GM19239 (cell line): ENCODE measurements at places on chromosomes 16 and 17.
A peak's percentile ranks its signal among the peaks of the same experiment; 100 is the strongest.

GRCh38 chr16:11580451-11581086, 6.2 kb downstream of the LITAF start:
- no peak for DNase-seq

- no peak for DNase-seq
Measured at GRCh38 chr16:65763640-65764305, 602.7 kb upstream of the CDH5 start.

GRCh38 chr17:39867084-39867879, 720 bp upstream of the ZPBP2 start:
- DNase-seq = no peak

GRCh38 chr17:31448467-31449077, 57.1 kb downstream of the RAB11FIP4 start:
- DNase-seq = no peak

- no peak for DNase-seq
Measured at GRCh38 chr16:50038286-50038685, 13.3 kb downstream of the CNEP1R1 start.

DNA sequence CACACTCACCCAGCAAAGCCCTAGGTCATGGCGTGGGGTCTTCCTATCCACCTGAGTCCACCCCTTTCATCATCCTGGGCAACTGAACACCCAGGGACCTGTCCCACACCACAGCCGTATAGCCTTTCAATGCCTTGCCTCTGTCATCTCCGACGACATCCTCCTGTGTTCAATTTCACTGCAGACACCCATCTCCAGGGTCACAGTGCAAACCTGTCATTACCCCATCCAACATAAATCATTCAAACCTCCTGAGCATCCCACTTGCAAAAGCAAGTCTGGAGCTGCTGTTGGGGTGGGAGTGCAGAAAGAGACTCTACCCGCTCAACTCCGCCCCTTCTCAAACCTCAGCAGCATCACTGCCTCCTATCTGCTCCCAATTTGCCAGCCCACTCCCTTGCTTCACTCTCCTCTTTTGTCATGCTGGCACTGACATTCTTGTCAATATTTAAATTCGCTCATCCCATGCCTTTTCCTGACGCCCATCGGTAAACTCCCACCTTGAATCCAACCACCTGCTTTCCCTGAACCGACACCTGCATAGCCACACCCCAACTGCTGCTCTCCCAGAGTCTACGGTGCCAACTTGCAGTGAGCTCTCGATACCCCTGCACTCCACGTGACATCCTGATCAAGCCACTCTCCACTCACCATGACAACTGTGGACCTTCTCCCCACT, 37.0 kb downstream of the MARF1 start:
- DNase-seq = no peak

DNA sequence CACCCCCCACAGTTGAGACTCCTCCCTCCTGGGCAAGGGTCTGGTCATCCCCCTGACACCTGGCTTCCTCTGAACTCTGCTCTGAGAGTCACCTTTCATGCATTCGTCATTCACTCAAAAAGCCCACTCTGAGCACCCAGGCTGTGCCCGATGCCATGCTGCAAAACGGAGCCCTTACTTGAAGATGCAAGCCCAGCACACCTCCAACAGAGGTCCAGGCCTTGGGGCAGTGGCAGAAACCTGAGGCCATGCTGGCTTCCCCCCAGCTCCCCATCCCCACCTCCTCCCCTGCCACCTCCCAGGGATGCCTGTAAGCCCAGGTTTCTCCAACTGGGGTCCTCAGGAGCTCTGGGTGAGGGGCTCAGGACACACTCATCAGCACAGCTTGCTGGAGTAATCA, 67.7 kb upstream of the TNRC6C start:
- no peak for DNase-seq

DNA sequence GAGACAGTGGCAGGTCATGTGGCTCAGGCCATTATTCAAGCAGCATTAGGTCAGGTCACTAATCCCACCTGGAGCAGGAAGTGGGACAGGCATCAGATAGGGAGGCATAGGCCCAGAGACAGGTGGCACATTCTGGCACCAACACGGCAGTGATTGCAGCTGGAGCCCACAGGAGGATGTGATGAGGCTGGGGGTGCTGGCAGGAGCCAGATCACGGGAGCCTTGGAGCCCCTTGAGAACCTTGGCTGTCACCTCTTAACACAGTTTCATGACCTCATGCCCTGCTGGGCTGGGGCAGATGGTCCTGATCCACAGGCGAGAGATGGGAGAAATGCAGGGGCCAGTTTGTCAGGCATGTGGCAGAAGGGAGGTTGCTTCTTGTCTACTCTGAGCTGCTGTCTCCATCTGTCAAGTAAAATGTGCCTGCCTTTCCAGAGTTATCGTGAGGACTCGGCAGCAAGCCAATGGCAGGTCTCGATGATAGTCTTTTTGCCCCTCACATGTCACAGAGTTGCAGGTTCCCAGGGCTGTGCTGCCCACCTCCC, 109.6 kb downstream of the CLEC16A start:
- no peak for DNase-seq

DNA sequence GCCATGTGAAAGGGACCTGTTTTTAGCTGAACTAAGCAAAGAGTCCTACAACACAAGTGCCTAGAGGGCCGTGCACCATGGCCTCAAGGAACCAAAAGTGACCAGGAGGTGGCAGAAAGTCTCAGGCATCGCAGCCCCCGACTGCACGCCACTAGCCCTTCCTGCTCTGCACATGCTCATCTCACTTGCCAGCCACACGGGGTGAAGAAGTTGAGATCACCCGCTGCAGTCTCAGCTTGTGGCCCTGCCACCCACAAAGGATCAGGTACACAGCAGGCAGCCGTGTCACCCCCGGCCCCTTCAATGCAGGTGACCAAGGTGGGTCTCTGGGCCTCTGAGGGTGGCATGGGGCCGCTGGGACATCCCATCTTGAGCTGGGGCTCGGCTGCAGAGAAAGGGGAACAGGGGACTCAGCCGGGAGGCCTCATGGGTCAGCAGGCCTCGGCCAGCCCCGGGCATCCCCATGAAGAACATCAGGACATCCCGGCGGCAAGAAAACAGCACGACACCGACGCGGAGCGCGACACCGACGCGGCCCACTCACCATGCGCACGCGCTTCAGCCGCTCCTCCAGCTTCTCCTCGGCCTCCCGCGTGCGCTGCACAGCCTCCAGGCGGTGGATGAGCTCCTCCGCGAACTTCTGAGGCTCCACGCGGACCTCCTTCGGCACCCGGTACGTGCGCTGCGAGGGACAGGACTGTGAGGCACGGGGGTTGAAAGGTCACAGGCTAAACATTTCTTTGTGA, 21.0 kb downstream of the PDIA2 start:
- no peak for DNase-seq

DNA sequence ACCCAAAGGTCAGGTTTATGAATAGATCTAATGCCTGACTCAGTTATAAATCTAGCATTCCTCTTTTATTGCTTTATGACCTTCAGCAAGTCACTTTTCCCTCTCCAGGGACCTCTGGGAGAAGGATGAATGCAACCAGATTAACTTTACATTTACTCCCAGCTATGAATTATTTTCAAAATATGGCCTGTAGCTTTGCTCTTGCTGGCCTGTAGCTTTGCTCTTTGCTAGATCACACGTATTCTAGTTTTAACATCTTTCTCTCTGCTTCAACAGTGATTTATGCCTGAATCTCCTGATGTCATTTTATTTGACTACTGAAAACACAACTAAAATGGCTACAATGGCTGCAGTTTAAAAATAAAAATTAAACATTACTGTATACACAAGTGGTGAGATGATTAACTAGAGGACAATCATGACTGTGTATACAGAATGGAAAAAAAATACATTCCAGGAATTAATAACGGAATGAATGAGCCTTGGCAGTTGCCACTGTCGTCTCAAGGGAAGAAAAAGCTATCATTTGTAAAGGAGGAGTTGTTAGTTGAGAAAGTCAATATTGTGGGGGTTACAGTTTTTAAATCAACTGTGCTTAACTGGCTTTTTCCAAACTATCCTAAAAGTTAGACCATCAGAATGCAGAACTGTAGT, 434.5 kb upstream of the GOT2 start:
- DNase-seq = no peak

GRCh38 chr17:40108970-40109824, 8.8 kb upstream of the NR1D1 start:
- DNase-seq = no peak

DNA sequence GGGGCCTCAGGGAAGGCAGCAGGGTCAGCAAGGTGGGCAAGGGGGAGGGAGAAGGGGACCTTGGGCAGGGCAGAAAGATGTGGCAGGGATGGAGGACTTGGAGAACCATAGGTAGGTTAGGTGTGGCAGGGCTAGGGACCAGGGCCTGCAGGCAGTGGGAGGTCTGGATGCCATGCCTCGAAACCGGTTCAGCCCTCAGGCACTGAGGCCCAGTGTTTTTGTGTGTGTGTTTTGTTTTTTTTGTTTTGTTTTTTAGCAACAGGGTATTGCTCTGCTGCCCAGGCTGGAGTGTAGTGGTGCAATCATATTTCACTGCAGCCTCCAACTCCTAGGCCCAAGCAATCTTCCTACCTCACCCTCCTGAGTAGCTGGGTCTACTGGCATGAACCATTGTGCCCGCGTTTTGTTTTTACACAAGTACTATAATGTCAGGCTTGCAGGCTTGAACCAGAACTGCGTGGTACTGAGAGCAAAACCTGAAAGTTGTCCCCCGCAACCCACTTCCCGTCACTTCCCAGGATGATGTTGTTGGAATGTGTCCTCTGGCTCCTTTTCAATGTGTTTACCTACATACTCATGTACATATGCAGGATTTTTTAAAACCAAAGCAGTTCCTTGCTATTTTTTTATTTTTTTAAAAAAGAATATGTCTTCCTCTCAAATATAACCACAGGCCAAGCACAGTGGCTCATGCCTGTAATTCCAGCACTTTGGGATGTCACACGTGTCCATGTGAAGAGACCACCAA, 12.4 kb downstream of the ODAD4 start:
- no peak for DNase-seq

GRCh38 chr16:67248073-67248400, 742 bp upstream of the SLC9A5 start:
- no peak for DNase-seq

- peak; percentile 48 for DNase-seq
Measured at GRCh38 chr17:27236717-27237315, 57.1 kb upstream of the WSB1 start.

DNA sequence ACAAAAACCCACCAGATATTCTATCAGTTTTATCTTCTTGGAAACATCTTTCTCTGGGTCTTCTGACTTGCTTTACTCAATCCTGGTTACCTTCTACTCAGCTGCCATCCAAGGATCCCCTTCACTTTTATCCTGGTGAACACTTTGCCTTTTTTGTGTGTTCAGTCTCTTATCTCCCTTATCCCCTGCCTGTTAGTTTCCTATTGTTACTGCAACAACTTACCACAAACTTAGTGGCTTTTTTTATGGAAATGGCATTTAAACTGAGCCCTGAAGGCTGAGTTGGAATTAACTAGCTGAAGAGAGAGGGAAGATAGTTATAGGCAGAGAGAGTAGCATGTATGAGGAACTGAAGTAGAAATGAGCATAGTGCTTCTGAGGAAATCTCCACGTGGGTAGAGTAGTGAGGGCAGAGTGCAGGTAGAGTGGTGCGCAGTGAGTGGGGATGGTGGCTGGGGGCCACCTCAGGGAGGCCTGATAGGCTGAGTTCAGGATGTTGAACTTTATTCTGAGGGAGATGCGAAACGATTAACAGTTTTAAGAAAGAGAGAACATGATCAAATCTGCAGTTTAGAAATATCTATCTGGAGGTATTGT, 26.3 kb downstream of the TANGO6 start:
- no peak for DNase-seq

GRCh38 chr16:12664164-12664733, 139.4 kb downstream of the CPPED1 start:
- no peak for DNase-seq

DNA sequence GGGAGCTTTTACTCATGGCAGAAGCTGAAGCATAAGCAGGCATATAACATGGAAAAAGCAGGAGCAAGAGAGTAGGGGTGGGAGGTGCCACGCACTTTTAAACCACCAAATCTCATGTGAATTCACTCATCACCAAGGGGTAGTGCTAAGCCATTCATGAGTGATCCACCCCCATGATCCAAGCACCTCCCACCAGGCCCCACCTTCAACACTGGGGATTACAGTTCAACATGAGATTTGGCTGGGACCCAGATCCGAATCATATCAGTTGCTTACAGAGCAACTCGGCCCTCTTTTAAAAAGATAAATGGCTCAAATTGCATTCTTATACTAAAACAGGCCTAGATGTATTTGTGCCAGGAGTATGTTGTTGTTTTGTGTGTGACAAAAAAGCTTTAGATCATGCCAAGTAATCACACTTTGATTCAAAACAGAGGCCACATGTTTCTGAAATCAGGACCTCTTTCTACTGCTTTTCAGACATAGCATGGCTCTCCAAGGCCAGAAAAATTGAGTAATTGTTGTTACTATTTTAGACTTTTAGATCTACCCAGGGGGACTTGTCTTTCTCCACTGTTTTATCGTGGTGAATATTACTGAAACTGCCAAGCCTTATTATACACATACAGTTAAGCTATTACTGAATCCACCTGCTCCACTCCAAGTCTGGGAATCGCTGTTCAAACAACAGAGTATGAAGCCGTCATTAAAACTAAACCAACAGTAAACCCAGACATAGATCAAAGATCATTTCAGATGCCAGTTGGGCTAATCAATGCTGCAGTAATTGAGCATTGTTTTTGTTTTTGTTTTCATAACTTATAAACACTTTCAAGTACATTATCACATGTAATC, 163.3 kb downstream of the KCNJ2 start:
- DNase-seq = no peak

DNA sequence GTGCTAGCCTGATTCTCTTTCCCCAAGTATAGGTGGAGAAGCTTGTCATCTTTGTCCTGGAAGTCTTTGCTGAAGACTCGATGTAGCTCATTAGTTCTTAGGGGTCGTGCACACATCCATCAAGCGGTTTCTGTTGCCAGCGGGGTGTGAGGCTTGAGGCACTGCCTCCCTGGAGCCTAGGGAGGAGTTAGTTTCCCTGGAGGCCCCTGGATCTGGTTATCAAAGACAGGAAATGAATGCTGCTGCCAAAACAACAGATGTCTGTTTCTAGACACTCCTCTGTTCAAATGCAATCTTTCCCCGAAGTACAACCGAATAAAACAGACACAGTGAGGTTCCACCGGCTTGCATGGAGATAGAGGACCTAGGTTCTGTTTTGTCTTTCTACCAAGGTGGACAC, 17.5 kb downstream of the HS3ST4 start:
- DNase-seq = no peak

GRCh38 chr17:39791111-39791992, 53.6 kb downstream of the GRB7 start:
- no peak for DNase-seq

DNA sequence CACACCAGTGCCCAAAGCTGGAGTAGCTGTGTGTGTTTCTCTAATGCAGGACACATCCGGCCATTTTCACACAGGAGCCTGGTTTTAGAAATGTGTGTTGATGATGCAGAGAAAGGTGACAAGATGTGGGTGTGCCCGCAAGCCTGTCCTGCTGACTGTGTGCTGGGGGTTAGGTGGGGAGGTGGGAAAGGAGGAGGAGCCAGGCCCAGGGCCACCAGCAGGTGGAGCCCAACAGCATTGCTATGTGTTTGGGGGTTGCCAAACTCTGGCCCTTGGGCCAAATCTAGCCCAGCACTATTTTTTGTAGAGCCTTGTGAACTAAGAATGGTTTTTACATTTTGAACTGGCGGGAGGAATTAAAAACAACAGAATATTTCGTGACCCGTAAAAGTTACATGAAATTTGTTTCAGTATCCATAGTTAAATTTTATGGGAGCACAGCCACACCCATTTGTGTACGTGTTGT, 61.7 kb upstream of the LGALS9 start:
- DNase-seq = peak; percentile 39
